ENCODE measurements at places on chromosomes 11 and 22.

DNA sequence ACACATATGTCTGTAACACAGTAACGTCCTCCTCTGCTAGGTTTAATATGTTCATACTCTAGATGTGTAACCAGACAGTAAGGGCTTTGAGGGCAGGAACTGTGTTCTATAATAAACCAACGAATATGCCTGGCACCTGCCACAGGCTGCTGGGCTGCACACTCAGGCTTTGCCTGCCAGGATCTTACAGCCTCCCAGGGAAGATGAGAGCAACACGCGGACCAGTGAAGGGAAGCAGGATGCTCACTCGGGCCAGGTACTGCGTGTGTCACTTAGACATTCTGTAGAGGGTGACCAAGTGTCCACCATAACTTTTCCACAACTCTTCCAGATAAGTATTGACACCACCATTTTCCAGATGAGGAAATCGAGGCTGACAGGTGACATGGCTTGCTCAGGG, 21.7 kb upstream of the BAIAP2L2 start:
- no peak for DNase-seq

- DNase-seq, result no peak
These were observed 20.5 kb upstream of the TEAD1 start for GRCh38 chr11:12653729-12654128.

DNA sequence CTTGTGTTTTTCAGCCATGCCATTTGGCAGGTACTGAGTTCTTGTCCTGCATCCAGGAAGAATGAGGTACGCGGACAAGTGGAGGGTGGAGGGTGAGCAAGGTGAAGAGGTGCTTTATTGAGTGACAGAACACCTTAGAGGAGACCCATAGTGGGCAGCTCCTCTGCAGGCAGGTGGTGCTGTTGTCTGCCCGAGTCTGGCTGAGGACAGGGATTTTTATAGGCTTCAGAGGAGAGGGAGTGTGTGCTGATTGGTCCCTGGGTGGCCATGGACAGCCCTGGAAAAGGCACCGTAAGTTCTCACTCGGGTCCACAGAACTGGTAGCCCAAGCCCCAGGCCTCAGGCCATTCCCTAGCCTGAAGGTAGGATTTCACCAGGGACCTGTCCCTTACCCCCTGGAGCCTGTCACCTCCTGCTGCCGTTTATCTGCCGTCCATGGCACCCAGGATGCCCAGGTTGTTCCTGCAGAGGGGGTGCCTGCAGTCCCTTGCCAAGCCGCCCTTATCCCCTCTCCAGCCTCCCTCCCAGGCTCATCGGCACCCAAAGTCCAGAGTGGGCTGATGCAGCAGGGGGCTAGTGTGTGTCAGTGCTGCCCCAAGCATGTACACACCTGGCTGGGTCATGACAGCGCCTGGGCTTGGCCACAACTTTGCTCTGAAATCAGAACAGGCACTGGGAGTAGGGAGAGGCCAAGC, 213.6 kb downstream of the LRRC4C start:
- DNase-seq, result no peak

DNA sequence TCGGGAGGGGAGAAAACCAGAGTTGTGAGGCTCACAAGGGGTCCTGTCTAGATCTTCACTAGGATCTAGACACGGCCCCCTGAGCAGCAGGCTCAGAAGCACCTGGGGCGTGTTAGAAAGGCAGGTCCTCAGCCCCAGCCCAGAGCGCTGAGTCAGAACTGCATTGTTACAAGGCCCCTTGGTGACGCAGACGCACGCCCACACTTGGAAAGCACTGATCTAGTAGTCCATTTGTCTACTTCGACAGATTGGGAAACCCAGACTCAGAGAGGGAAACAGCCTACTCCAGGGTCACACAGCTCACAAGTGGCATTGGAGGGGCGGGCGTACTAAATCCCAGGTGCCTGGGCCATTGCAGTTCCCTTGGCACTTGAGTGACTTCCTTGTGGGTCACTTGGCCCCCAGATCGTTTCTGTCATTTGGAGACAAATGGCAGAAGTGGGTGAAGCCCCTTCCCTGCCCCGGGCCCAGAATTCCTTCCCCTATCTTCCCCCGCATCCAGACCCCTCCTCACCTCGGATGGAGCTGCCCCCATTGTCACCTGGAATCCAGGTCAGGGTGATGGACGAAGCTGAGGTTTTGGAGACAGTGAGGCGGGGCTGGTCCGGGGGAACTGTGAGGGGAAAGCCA, 110.8 kb downstream of the CEP164 start:
- DNase-seq, result no peak

GRCh38 chr11:58406774-58407173, at the start of gene OR5B3:
Gene OR5B3, minus strand, starts transcription at chr11:58406874. Its CDS starts 3,465 bp downstream, at chr11:58403409.
- DNase-seq, result no peak

DNA sequence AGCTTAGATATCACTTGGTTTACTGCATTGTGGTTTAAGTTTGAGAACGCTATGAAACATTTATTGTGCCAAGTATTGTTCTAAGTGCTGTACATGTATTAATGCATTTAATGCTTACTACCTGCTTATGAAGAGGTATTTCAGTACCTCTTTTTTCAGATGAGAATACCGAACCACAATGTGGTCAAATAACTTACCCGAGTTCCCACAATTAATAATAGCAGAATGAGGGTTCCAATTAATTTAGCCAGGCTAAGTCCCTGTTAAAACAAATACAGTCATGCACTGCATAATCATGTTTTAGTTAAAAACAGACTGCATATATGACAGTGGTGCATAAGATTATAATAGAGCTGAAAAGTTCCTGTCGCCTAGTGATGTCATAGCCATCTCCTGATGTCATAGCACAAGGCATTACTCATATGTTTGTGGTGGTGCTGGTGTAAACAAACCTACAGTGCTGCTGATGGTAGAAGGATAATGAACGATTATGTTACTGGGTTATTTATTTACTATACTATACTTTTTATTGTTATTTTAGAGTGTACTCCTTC, 4.3 kb downstream of the ZC3H12C start:
- no peak for DNase-seq

- DNase-seq, result no peak
These were observed 99.4 kb upstream of the MTMR2 start for GRCh38 chr11:96023275-96023674.

DNA sequence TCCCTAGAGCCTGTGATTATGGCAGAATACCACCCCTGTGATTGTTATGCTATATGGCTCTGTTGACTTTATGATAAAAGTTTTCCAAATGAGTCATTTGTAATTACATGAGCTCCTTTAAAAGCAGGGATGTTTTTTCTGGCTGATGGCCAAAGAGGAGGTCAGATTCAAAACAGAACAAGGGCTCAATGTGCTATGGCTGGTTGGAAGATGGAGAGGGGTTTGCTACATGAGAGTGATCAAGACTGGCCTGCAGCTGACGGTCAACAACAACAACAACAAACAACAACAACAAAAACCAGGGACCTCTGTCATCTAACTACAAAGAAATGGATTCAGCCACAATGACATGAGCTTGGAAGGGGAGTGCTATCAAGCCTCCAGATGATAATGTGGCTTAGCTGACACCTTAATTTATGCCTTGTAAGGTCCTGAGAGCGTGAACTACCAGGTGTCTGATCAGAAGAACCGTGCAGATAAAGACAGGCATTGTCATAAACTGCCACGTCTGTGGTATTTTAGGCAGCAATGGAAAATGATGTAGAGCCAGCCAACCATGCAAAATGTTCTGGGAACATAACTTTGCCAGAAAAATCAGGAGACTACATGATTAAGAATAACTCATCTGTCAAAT, 47.2 kb downstream of the PIWIL3 start:
- DNase-seq, result peak; percentile 53

- DNase-seq, result no peak
These were observed 110.9 kb downstream of the ELP4 start for GRCh38 chr11:31620434-31620833.

- DNase-seq, result no peak
These were observed 89.0 kb downstream of the CWC15 start for GRCh38 chr11:94884376-94884775.

GRCh38 chr11:77515483-77515882, 41.6 kb upstream of the PAK1 start:
- no peak for DNase-seq

DNA sequence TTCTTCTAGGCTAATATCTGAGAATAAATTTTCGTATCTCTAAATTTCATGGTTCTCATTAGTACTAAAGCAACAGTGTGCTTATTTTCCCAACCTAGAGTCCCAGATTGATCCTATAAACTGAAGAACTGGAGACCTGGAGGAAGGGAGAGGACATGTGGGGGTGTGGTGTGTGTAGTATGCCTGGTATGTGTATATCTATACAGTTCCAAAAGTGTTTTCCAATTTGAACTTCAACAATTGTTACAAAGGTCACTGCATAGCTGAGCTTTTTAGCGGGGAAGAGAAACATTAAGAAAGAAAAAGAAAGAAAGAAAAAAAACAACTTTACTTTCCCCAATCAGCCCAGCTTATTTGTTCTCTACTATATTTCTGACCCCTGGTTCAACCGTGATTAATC, 152.1 kb downstream of the SOX6 start:
- DNase-seq, result no peak

DNA sequence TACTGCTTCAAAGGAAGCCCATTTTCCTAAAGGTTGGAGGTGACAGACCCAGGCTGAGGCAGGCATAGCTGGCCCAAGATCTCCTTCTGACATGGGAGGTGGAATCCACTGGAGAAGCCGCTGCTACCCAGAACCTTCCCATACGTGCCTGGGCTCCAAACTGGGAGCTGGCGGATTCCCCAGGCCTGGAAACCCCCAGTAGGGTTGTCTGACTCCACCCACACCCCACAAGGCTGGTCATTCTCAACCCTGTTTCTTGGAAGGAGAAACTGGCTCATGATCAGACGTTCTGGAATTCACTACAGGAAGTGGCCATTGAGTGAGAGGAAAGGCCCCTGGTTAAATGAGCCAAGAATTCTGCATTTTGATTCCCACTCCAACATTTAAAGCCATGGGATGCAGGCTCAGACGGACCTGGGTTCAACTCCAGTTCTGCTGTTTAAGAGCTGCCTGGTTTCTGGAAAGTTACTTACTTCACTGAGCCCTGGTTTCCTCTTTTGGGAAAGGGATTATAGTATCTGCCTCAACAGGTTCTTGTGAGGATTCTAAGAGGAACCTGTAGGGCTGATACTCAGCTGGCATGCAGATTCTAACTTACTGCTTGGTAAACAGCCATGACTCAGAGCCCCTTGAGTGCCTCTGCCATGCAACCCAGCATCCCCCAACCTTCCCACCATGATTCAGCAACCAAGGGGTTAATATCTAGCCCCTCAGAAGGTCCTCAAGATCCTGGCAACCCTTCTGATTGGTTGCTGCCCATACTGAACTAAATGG, 19.4 kb upstream of the TSKU start:
- DNase-seq, result no peak
